ENCODE measurements at places on chromosomes 1 and 21.

GRCh38 chr1:87834941-87835340, 506.3 kb downstream of the LMO4 start:
- DNase-seq = no peak

- DNase-seq = no peak
These were observed 133.8 kb downstream of the CNIH3 start for GRCh38 chr1:224749916-224750315.

DNA sequence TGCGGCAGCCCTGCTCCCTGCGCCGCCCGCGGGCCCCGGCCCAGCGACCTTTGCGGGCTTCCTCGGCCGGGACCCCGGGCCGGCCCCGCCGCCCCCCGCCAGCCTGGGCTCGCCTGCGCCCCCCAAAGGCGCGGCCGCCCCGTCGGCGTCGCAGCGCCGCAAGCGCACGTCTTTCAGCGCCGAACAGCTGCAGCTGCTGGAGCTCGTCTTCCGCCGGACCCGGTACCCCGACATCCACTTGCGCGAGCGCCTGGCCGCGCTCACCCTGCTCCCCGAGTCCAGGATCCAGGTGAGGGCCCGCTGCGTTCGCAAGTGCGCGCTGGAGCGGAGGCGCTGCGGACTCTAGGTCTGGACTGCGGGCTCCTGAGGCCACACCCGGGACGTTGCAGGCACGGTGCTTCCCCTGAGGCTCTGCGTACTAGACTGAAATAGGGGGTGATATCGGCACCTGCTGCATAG, 351 bp downstream of the MIXL1 start:
- DNase-seq = no peak

DNA sequence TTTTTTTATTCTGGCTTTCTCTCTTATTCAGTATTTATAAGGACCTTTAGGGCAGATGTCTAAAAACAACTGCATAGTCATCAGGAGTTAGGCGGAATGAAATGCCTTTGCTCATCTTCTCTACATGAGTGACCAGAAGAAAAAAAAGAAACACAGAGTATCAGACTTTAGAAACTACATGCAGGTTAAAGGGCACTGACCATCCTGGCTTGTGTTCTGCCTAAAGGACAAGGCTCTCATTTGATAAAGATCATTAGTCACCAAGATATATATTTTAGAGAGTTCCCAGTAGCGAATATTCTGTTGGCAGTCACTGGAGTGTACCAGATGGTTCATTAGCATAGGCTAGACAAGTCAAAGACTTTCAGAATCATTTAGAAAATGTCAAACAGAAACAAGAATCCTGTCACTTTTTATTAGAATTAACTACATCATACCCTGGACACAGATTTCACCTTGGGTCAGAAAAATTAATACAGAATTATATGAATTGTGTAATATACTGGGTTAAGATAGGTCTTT, 145.6 kb downstream of the NR5A2 start:
- no peak for DNase-seq

DNA sequence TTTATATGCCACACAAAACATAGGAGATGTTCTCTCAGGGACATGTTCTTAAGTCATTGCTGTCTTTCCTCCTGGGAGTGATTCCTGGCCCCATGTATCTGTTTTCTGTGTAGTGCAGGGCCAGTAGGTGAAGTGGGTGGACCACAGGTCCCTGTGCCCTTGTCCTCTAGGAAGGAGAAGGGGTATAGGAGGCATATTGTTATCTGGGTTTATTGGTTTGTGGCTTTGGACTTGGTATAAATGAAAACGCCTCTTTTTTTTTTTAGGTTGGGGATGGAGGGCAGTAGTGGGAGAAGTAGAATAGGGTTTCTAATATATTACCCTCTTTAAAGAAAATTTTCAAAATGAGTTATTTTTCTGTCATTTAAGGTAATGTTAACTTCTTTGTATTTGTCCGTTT, 29.4 kb downstream of the DYRK1A start:
- DNase-seq = no peak

DNA sequence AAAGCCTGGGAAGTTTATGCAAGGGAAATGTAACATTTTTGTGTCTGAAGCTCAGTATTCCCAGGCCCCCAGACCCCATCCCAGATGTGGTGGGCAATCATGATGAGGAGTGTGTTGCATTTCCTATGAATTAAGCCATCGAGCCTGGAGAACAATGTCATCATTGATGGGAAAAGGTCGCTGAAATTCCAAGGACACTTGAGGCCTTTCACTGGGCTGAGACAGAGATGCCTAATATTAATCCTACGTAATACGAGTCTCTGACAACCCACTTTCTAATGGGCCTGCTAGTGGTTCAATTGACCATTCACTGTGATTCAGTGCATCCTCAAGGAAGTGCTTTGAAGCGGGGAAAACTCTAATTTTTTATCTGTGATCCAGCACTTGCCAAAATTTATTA, 291.6 kb downstream of the PLPP3 start:
- DNase-seq = no peak

GRCh38 chr1:172167796-172168596, 252.5 kb upstream of the C1orf105 start:
- no peak for DNase-seq

GRCh38 chr1:70061231-70061630, 144.1 kb downstream of the LRRC40 start:
- DNase-seq = no peak

- DNase-seq = no peak
These were observed 36.9 kb upstream of the HIVEP3 start for GRCh38 chr1:41955461-41956159.

GRCh38 chr1:225257081-225257480, 170.8 kb downstream of the LBR start:
- no peak for DNase-seq

- DNase-seq = no peak
These were observed 36.2 kb downstream of the UMODL1 start for GRCh38 chr21:42107177-42107880.

DNA sequence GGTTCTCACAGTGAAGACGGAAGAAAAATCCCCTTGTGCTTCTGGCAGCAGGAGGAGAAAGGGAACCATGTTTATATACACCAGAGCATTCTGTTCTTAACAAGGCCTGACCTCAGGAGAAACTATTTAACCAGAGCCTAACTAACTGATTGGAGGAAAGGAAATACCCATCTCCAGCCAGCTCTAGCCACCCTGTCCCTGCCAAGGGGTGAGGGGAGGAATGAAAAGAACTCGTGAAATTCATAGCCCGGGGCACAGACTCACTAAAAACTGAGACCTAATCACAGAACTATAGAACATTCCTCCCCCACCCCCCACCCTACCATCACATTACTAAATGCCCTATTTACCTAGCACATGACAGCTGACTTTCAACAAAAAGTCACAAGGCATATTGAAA, 65.0 kb downstream of the KCNH1 start:
- no peak for DNase-seq

DNA sequence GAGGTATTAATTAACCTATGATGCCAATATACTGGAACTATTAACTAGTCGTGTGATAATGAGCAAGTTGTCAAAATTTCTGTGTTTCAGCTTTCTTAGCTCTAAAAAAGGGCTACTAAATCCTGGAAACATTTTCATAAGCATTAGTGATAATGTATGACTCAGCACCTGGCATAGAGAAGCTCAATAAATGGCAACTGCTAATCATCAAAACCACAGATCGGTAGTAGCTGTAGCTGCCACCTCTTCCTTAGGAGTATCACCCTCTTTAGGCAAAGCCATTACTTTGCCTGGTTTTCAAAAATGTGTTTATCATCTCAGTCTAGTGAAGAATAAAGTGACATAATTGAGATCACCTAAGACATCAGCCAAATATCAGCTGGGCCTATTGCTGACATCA, 75.5 kb downstream of the TPR start:
- DNase-seq = no peak

- no peak for DNase-seq
These were observed 542.5 kb upstream of the PKN2 start for GRCh38 chr1:88141499-88142074.

- no peak for DNase-seq
These were observed 72.0 kb upstream of the BACE2 start for GRCh38 chr21:41095983-41096382.

DNA sequence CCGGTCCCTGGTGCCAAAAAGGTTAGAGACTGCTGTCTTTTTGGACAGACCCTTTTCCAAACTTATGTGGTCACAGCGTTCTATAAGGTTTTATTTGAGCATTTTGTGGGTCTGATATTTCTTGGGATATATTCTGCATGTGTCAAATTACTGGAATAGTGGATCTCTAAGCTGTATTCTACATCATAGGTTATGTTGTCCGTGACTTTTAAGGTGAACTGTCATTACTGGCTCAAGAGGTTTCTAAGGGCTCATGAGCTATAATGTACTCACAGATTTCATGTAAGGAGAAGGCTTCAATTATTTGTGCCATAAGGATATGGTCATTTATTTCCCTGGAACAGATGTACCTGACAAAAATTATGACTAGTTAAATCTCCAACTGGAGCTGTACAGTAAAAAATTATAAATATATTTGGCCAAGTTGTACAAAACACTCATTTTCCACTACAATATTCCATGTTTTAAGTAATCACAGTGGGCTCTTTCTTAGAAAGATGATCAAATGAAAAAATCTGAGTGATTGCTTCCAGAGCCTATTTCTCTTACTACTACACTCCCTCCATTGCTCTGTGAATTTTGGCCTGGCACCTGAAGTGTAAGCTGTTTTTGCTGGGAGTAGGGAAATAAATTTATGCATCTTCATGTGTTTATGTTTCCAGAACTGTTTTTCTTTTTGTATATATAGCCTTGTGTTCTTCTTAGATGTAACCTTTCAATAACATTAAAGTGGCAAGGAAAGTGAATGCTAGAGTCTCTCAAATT, 538.1 kb upstream of the ZRANB2 start:
- DNase-seq = no peak

DNA sequence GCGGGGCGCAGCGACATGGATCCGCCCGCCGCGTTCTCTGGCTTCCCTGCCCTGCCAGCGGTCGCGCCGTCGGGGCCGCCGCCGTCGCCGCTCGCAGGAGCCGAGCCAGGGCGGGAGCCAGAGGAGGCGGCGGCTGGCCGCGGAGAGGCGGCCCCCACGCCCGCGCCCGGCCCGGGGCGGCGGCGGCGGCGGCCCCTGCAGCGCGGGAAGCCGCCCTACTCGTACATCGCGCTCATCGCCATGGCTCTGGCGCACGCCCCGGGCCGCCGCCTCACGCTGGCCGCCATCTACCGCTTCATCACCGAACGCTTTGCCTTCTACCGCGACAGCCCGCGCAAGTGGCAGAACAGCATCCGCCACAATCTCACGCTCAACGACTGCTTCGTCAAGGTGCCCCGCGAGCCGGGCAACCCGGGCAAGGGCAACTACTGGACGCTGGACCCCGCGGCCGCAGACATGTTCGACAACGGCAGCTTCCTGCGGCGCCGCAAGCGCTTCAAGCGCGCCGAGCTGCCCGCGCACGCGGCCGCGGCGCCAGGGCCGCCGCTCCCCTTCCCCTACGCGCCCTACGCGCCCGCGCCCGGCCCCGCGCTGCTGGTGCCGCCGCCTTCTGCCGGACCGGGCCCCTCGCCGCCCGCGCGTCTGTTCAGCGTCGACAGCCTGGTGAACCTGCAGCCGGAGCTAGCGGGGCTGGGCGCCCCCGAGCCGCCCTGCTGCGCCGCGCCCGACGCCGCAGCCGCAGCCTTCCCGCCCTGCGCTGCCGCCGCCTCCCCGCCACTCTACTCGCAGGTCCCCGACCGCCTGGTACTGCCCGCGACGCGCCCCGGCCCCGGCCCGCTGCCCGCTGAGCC, 459 bp downstream of the FOXE3 start:
- no peak for DNase-seq
